ENCODE measurements at places on chromosomes 7 and 10.

GRCh38 chr10:101772895-101773761 lies 2.8 kb downstream of the FGF8 start:
- DNase-seq, result no peak

GRCh38 chr7:5699467-5700384 lies 81.7 kb downstream of the RNF216 start:
- no peak for DNase-seq

GRCh38 chr7:82740246-82740848 lies 296.8 kb upstream of the CACNA2D1 start:
- peak; percentile 33 for DNase-seq

DNA sequence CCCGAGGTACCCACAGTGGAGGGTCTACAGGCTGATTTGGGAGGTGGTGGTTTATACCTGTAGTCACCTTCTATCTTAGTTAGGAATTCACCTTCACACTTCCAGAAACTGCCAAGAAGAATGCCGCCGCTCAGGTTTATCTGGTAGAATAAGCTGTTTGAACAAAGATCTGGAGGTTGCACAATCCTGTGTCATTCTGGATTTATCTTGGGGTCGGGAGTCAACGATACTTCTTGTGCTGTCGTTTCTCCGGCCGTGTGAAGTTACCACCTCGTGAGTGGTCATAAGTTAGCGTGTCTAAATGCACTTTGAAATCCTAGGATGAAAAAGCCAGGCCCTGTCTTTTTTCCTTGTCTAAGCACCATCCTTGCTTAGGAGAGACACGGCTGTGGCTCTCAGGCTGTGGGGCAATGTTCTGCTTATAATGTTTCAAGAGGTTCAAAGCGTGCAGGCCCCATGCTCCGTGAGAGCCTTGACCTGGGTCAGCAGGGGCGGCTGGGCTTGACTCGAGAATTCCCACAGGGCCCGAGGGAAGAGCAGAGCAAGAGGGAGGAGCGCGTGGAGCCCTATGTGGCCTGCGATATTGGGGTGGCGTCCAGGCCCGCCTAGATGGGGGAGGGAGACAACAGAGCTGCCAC lies 35.5 kb downstream of the GRIFIN start:
- DNase-seq, result no peak

- no peak for DNase-seq
Observed at GRCh38 chr7:66743920-66744319, 3.4 kb downstream of the RABGEF1 start.

GRCh38 chr7:1236831-1237701 lies 4.4 kb downstream of the UNCX start:
- DNase-seq, result no peak

DNA sequence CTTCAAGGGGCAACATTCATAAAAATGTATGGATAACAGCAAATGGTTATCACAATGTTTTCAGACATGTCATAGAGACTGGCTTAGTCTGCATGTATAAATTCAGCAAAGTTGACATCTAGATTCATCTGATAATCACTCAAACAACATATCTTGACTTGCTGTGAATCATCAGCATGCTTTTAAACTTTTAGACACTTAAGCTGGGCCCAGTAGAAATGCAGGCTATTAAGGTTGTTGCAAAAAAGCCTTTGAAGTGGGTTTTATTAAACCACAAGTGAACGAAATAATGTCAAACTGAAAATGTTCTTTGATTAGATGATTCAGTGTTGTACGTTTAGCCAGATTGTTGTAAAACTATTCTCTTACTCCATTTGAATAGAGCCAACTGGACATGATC lies 759.6 kb downstream of the NXPH1 start:
- DNase-seq, result no peak

DNA sequence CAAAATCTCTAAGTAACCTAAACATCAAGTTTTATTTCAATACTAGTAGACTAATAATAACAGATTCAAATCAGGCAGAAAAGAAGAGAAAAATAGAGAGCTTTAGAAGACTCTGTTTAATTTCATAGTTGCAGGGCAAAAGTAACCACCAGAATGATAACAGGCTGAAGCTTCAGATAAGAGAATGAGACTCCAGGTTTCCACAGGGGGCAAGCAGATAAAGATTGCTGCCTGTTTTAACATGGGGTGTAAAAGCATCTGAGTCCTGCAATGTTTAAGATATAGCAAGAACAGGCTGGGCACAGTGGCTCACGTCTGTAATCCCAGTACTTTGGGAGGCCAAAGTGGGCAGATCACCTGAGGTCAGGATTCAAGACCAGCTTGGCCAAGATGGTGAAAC lies 11.0 kb downstream of the CROT start:
- DNase-seq, result no peak

DNA sequence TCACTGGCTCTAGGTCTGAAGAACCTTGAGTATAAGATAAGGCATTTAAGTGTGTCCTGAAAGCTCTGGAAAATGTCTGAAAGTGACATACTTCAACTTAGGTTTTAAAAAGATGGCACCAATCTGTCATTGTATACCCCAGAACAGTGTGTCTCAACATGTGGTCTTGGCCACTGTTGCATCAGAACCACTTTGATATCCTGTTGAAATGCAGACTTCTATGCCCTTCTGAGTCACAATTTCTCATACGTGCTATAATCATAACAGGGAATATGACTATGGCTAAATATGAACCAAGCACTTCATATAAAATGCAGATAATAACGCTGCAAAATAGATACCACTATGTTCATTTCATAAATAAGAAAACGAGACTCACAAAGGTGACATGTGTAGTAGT lies 38.0 kb upstream of the GPAM start:
- no peak for DNase-seq

- DNase-seq, result no peak
Observed at GRCh38 chr7:111756687-111757178, 194.4 kb upstream of the IMMP2L start.

DNA sequence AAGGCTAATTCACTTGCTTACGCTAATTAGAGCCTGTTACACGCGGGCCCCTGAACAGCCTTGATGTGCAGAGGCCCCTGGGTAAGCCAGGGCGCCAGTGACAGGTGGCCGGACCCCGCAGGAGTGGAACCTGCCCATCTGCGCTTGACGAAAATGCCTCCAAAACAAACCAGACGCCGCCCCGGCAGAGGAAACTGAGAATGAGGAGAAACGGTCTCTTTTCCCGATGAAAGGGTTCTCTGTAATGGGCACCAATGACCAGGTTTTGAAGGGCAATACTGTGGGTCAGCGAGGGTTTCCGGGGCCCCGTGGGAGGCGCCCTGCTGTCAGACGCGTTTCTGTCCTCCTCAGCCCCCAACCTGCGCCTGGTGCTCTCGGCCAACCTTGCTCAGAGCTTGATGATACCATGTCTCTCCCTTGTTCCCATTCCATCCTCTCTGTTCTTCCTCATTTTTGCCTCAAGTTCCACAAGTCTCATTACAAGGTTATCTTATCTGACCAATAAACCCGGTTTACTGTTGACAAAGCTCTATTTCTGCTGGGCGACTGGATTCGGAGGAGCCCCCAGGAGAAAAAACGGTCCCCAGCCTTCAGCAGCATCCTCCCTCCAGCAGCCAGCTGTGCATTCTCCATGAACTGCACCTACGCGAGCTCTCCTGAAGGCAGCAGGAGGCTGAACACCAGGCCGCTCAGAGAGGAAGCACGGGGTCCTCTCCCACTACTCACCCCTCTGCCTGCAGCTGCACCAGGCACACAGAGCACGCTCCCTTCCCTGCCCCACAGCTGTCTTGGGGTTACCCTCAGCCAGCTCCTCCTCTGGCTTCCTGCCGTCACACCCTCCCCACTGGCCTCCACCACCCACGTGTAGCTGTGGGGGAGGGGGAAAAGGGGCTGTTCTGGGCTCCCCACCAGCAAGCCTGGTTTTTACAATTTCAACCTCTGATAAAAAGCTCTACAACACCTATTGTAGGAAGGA lies 202.0 kb downstream of the MAD1L1 start:
- DNase-seq, result no peak

DNA sequence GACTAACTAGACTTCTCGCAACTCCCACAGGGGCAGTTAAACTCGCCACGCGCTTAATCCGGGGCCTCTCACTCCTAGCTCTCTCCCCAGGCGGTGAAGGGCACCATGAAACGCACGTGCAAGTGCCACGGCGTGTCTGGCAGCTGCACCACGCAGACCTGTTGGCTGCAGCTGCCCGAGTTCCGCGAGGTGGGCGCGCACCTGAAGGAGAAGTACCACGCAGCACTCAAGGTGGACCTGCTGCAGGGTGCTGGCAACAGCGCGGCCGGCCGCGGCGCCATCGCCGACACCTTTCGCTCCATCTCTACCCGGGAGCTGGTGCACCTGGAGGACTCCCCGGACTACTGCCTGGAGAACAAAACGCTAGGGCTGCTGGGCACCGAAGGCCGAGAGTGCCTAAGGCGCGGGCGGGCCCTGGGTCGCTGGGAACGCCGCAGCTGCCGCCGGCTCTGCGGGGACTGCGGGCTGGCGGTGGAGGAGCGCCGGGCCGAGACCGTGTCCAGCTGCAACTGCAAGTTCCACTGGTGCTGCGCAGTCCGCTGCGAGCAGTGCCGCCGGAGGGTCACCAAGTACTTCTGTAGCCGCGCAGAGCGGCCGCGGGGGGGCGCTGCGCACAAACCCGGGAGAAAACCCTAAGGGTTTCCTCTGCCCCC lies 19.5 kb downstream of the WNT8B start:
- DNase-seq, result no peak

GRCh38 chr10:22573820-22574569 lies 140.4 kb downstream of the PIP4K2A start:
- DNase-seq, result no peak

- no peak for DNase-seq
Observed at GRCh38 chr7:157521061-157521731, 184.4 kb downstream of the DNAJB6 start.

DNA sequence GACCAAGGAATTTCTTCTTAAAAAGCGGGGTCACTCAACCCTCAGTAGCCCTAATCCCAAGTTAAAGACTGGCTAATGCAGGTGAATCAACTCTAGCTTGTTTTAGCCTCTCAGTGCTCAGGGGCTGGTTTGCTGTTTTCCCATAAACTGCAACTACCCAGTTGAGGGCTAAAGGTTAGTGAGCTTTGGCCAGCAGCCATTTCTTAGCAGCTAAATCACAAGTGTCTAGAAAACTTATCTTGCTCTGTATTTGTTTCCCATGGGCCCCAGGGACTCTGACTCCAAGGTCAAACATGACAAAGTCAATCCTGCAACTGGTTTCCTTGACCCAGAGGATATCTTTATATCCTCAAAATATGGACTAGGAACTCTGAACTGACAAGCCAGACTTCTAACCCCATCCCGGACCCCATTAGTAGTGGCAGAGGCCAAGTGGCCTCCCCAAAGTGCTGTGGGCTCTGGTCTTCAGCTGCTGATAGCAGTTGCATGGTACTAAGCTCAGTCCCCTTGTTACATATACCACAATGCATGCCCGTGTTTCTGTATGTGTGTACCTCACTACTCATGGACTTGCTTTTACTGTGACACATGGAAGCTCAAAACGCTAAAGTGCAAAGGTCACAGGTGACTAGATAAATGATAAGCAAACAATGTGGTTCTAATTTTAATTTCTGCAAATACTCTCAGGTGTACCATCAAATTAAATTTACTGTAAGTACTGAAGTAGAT lies 793.0 kb upstream of the IGFBP3 start:
- DNase-seq, result no peak

DNA sequence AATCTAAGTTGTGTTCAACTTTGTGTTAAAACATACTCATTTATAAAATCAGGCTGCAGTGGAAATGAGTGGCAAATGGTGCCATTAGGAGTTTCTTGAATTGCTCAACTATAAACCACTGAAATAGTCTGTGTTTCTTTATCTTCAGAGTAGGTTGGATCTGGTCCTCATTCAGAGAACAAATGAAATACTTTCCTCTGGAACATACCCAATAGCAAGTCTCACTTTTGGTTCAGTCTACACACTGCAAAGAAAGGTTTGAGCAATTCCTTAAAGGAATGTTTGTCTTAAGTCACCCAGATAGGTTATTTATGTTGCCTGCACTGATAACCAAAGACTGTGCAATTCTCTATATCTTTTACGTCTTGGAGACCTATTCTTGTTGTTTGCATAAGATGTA lies 62.5 kb downstream of the ABCB4 start:
- no peak for DNase-seq

GRCh38 chr10:62733654-62734293 lies 70.7 kb upstream of the ADO start:
- no peak for DNase-seq

DNA sequence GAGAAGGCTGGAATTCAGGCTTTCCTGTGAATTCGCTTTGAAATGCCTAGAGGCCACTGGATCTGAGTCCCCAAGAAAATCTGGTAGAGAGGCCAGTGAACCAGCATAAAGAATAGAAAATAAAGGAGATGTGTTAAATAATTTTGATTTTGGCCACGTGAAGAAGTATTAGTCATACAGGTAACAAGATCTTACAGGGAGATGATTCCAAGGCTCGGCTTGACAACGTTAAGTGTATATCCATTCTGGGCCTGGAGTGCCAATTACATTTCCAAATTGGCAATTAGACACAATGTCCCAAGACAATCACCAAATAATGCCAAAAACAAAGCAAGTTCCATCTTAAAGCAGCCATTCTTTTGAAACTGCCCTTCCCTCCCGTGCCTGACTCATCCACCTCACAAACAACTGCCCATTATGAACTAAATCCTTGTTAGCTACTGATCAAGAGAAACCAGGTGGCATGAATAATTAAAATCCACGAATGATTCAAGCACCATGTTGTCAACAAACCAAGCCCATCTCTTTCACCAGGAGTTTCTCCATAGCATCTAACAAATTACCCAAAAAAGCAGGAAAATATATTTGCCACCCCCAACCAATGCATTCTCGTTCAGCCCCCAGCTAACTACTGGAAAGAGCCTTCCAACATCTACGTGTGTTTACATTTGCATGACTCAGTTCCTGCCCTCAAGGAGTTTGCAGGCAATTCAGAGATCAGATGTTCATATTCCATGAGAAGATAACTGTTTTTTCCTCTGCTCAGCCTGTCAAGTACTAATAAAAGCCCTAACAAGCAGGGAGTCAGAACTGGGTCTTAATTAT lies 8.5 kb downstream of the KCNMA1 start:
- DNase-seq, result no peak

- DNase-seq, result no peak
Observed at GRCh38 chr7:139094596-139094995, 14.9 kb downstream of the ZC3HAV1 start.

- no peak for DNase-seq
Observed at GRCh38 chr10:21831986-21832820, 171.3 kb downstream of the DNAJC1 start.

GRCh38 chr10:102152545-102152890 lies 329 bp downstream of the NOLC1 start:
- no peak for DNase-seq

GRCh38 chr10:100659361-100660098 lies 85.9 kb upstream of the PAX2 start:
- no peak for DNase-seq

All from DMS 273 treated with DMSO at 0.1 percent for 48 hours (cell line).